ENCODE measurements at places on chromosomes 6 and 20. TPM values are rescaled to one million over a fixed set of nuclear protein-coding genes. Genes with fewer than 3 reads are reported as not detected.

The WFDC10B gene
- not detected for total RNA-seq

The SLC17A9 gene
- 0.43 TPM for total RNA-seq

The SLC35F1 gene
- not detected for total RNA-seq

The BFSP1 gene
- 6.0 TPM for total RNA-seq

The SYCP2 gene
- total RNA-seq = 0.43 TPM

The EYA4 gene
- total RNA-seq = 2.9 TPM

The LKAAEAR1 gene
- total RNA-seq = not detected

The SOBP gene
- total RNA-seq = 0.21 TPM

The DAAM2 gene
- total RNA-seq = 0.24 TPM

The LTB gene
- total RNA-seq = not detected

The ANKRD66 gene
- total RNA-seq = not detected

The EPHA7 gene
- not detected for total RNA-seq

The ECT2L gene
- under 0.01 TPM for total RNA-seq

The TRIM10 gene
- total RNA-seq = not detected

The CD40 gene
- 28.4 TPM for total RNA-seq

The FOXS1 gene
- total RNA-seq = not detected

The LRP11 gene
- total RNA-seq = 262 TPM

The ZSCAN16 gene
- total RNA-seq = 3.8 TPM

The MOXD1 gene
- total RNA-seq = under 0.01 TPM

The C20orf202 gene
- not detected for total RNA-seq

The SLC22A16 gene
- not detected for total RNA-seq

The UBE2J1 gene
- 23.4 TPM for total RNA-seq

The ELOVL2 gene
- under 0.01 TPM for total RNA-seq

The CGA gene
- total RNA-seq = not detected

The FOXQ1 gene
- total RNA-seq = 8.1 TPM

The CFB gene
- 19.0 TPM for total RNA-seq

The LRRN4 gene
- total RNA-seq = 16.6 TPM

The CDH4 gene
- 2.4 TPM for total RNA-seq

The SEMG2 gene
- total RNA-seq = not detected

The RAET1L gene
- total RNA-seq = 2.3 TPM

The GPRC6A gene
- under 0.01 TPM for total RNA-seq

The SIRPB1 gene
- total RNA-seq = 0.48 TPM

The HLA-DQB2 gene
- not detected for total RNA-seq

The FOXC1 gene
- total RNA-seq = 6.2 TPM

The RSPO3 gene
- total RNA-seq = not detected

The TTBK1 gene
- not detected for total RNA-seq

Measured in tracheal epithelial cell (primary cell).